ENCODE measurements at places on chromosomes 5 and 9.

DNA sequence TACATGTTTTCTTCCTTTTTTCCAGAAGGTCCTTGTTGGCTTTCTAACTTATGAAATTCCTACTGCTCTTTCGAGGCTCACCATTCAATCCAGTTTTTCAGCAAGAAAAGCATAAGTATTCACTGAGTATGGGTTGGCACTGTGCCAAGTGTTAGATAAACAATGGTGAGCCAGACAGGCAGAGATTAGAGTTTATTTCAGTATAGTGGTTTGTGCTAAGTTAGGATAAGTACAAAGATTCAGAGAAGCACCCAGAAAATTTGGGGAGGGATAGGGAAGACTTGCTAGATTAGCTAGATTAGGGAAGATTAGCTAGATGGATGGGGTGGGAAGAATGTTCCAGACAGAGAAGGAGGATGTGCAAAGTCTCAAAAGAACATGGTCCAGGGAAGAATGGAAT, 122.9 kb downstream of the OXCT1 start:
- no peak for DNase-seq

DNA sequence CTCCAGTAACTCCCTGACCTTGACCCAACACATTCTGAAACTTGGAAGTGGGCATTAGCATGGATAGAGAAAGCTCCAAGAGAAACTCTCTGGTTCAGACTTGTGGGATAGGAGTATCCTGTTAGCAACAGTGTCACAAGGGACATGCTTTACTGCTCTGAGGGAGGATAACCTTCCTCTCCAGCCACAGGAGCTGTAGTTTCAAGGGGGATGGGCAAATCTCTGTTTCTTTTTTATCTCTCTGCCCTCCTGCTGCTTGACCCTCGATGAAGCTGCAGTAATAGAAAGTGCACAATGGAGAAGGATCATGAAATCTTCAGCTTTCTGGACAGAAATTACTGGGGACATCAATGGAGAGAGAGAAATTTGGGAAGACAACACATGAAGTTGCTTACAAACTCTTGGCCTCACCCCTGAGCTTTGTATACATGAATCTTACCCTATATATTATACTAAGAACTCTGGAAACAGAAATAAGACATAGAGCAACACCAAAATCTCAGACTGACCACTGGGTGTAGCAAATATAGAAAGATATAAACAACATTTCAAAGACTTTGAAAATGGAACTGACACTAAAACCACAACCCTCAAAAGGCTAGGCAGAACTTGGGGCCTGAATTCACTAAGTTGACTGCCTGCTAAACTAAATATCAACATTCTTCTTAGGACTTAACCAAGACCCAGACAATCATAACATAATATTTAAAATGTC, 471.0 kb upstream of the MEF2C start:
- no peak for DNase-seq

DNA sequence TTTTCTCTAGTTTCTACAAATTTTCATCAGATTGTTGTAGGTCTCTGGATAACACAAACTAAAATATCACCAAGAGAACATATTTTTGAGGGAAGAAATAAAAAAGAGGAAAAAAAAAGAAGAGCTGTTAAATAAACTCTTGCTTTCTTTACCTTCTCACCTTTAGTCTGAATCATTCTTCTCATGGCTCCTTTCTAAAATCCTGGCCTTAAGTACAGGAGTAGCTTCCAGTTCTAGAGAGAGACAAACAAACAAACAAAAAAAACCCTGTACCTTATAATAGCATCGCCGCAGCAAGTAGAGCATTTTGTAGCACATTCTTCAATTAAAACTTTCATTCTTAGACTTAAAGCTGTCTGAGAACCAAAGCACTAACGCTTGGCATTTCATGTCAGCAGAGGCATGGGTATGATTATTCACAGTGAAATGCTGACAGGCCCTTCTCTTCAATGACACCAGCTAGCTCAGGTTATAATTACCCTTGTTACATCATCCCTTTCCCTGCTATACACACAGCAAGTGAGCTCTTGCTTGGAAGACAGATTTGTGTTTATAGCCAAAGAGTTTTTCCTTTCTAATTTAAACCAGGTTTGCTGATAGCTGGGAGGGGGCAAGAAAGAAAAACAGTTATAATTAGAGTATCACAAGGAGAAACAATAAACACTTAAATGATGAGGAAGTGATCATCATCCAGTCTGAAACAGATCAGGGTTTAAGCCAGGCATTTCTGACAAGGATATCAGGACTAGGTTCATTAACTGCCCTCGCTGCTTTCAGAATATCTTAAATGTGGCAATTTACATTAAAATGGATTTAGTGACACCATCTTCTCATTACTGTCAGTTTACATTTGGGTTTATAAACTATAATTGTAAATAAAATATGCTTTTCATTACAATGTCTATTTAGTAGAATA, 510.9 kb upstream of the ZNF608 start:
- DNase-seq, result no peak

- DNase-seq, result no peak
These were observed 96.3 kb downstream of the CACNA1B start for GRCh38 chr9:137973829-137974416.

GRCh38 chr5:36389245-36389644, 87.5 kb upstream of the RANBP3L start:
- no peak for DNase-seq

DNA sequence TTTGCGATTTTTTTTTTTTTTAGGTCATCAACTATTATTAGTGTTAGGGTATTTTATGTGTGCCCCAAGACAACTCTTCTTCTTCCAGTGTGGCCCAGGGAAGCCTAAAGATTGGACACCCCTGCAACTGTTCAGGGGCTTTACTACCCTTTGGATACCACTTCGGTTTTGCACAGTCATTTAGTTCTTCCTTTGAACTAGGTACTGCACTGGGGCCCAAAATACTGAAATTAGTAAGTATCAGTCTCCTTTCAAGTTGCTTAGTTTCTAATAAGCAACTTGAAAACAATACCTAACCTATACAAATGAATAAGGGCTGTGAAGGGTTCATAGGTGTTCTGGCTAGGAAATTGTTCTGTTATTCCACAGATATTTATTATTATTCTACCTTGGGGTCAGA, 45.3 kb downstream of the CWC27 start:
- no peak for DNase-seq

DNA sequence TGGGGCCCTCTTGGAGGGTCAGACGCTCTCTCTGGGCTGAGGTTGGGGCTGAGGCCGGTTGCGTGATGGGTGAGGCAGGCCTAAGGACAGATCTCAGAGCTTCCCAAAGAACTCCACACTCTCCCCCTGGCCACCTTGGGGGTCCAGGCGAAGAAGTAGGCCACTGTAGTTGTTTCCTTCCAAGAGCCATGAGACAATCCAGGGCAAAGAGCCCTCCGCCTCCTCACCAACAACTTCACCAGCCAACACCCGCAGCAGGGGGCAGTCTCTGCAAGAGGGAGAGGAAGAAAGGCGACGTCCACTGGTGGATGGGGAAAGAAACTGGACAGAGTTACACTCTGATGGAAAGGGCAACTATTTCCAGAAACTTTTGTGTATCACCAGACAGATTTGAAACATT, 10.7 kb downstream of the SLC35A4 start:
- no peak for DNase-seq
